ENCODE measurements at places on chromosomes 5 and 9.

GRCh38 chr5:74310386-74310785 lies 330.1 kb downstream of the ENC1 start:
- DNase-seq = no peak

DNA sequence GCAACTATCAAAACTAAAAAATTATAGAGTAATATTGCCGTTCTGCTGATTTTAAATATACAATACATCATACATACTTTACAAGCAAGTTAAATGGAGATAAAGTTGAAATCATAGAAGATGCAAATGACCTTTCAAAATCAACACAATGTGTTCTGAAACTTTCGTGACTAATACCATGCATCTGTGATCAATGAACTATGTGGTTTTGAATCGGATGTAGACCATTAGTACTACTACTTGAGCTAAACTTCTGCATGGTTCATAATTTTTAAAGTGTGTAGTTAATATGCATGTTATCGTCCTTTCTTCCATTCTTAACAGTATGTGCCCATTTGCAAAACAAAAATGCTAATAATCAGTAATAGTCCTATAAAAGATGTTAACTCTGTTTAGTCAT lies 11.3 kb upstream of the PHF2 start:
- no peak for DNase-seq

DNA sequence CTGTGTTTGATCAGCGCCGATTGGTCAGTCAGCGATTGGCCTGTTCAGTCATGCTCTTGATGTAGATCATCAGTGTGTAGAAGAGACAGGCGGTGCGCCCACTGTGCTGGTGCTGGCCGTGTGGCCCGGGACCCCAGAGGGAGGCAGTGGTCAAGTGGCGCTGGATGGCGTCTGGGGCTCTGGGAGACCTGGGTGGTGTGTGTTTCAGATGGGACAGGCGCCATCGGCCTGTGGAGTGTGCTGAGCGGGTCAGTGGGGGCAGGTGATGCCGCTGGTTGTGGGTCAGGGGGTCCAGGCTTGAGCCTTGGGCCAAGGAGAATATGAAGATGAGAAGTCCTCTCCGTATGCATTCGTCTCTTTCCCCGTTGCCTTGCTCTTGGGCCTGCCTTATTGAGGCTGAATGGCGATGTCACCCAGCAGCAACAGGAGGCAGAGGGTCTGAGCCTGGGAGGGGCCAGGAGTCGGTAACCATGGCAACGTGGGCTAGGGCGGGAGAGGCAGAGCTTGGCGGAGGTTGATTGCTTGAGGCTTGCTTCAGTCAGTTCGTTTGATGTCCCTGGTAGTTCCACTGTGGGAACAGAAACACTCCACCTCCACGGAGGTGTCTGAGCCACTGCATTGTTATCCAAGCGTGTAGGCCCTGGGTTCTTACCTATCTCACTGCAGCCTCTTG lies 117.8 kb upstream of the CACNA1B start:
- DNase-seq = peak; percentile 77

- no peak for DNase-seq
These were observed 131.2 kb upstream of the KLF4 start for GRCh38 chr9:107620801-107621200.

GRCh38 chr9:76115396-76115795 lies 224.9 kb downstream of the PCSK5 start:
- no peak for DNase-seq

- DNase-seq = no peak
These were observed 54.8 kb upstream of the ANGPTL2 start for GRCh38 chr9:127177231-127177630.

DNA sequence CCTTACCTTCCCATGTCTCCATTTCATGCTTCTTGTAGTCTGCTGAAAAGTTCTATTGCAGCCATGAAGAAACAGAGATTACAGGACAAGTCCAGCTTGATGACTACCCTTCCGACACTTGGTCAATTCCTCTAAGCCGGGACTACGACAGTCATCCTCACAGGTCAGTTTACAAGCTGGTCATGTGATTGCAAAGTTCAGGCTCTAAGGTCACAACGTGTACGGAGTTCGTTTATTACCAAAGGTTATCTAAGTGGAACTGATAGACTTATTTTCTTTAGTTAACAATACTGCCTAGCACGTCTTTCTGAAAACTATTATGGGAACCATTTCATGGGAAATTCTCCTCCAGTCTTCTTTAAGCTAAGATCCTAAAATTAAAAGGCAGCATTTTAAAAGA lies 88.5 kb upstream of the NR5A1 start:
- peak; percentile 49 for DNase-seq

Measured in mesendoderm (in vitro differentiated cells).